ENCODE measurements at places on chromosomes 7 and 10. TPM values are rescaled to one million over a fixed set of nuclear protein-coding genes. Genes with fewer than 3 reads are reported as not detected.

GRCh38 chr10:9547936-9548904, 1469.5 kb upstream of the CELF2 start:
- DNase-seq, result no peak

- no peak for DNase-seq
These were observed 567 bp upstream of the EPO start for GRCh38 chr7:100719523-100720278.

- no peak for DNase-seq
These were observed 24.0 kb upstream of the TM9SF3 start for GRCh38 chr10:96610817-96611216.

GRCh38 chr10:32055478-32056135, 618 bp downstream of the KIF5B start:
- peak; percentile 79 for DNase-seq

- DNase-seq, result peak; percentile 47
These were observed 165.9 kb downstream of the DNAJB6 start for GRCh38 chr7:157502701-157503111.

- no peak for DNase-seq
These were observed 41.3 kb upstream of the FAM180A start for GRCh38 chr7:135789956-135790355.

- DNase-seq, result no peak
These were observed 27.6 kb upstream of the SFMBT2 start for GRCh38 chr10:7438196-7438986.

DNA sequence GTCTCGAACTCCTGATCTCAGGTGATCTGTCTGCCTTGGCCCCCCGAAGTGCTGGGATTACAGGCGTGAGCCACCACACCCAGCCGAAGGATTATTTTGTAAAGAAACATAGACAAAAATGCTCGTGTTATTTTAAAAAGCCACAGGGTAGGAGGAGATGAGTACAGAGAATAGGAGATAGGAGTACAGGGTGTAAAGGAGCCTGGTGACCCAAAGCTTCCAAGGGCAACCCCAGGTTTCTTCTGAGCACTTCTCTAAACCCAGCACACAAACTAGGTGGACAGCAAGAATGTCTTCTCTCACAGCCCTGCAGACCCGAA, 54.7 kb downstream of the ZNF467 start:
- no peak for DNase-seq

GRCh38 chr10:3002304-3002703, 65.0 kb upstream of the PFKP start:
- DNase-seq, result no peak

- DNase-seq, result no peak
These were observed 29.1 kb downstream of the GALNT11 start for GRCh38 chr7:152054367-152055230.

DNA sequence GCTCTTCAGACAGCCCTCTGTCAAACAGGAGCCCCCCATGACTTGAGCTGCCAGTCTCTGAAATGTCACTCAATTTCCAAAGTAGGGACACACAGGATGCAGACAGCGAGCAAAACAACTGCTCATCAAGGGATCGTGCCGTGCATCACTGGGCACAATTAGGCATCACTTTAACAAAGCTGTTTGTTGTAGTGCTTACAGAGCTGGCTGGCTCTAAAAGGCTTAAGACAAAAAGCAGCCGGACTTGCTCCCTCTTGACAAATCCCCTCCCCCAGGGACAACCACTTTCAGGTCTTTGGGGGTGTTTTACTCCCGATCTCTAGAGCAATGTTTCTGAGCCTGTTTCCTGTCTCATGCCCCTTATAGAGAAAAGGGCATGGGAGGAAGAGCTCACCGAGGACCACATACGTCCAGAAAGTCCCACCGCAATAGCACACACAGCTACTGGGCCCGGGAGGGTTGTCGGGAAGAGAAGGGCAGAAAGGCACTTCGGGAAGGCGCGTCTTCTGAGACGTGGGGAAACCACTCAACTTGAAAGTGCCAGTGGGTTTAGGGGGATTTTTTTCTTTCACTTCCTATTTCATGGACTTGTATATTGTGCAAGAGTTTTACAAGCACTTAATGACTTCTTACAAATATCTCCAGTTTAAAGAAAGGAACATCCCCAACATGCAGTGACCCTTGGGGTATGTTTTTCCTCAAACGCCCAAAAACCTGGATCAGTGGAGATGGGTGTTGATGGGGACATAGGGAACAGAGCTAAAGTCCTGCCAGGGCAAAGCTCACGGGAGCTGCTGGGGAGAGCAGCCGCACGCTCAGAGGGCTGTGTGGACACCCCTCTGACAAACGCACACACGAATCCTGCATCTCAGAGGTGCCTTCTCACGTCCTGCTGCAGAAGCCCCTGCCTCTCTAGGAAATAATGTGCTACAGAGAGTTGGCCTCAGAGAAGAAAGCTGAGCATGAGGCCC, 27.1 kb downstream of the LRRC20 start:
- peak; percentile 35 for DNase-seq

- DNase-seq, result no peak
These were observed 4.8 kb downstream of the LAMB1 start for GRCh38 chr7:107998150-107998549.

GRCh38 chr10:21078410-21079329, 181.6 kb upstream of the NEBL start:
- no peak for DNase-seq

DNA sequence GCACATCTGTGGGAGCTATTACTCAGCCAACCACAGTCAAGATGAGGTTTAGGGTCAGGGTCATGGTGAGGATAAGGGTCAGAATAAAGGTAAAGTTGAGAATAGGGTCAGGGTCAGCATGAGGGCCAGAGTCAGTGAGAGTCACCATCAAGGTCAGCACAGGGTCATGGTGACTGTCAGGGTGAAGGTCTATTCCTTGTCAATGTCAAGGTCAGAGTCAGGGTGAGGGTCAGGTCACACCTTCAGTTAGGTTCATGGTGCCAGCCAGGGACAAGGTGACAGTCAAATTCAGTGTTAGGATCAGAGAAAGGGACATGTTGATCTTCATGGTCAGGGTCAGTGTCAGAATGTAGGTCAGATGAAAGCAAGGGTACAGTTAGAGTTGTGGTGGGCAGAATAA, 14.1 kb downstream of the MRPS24 start:
- DNase-seq, result no peak

DNA sequence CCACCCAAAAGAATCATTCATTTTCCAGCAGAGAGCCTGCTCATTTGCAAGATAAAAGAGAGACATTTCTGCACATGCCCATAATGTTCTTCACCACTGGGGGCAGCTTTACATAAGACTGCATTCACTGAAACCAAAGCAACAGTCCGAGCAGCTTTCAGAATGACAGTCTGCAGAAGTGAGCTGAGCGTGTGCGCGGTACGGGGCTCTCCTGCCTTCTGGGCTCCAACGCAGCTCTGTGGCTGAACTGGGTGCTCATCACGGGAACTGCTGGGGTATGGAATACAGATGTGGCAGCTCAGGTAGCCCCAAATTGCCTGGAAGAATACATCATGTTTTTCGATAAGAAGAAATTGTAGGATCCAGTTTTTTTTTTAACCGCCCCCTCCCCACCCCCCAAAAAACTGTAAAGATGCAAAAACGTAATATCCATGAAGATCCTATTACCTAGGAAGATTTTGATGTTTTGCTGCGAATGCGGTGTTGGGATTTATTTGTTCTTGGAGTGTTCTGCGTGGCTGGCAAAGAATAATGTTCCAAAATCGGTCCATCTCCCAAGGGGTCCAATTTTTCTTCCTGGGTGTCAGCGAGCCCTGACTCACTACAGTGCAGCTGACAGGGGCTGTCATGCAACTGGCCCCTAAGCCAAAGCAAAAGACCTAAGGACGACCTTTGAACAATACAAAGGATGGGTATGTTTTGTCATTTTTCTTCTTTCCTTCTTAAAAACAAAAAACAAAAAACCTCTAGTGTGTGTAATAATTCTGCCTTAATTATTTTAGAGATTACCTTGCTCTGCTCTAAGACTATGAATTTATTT, at the start of gene LRRTM3:
LRRTM3 (plus strand) TSS at position 141 of the 820 bp plus-strand sequence.
- DNase-seq, result no peak

DNA sequence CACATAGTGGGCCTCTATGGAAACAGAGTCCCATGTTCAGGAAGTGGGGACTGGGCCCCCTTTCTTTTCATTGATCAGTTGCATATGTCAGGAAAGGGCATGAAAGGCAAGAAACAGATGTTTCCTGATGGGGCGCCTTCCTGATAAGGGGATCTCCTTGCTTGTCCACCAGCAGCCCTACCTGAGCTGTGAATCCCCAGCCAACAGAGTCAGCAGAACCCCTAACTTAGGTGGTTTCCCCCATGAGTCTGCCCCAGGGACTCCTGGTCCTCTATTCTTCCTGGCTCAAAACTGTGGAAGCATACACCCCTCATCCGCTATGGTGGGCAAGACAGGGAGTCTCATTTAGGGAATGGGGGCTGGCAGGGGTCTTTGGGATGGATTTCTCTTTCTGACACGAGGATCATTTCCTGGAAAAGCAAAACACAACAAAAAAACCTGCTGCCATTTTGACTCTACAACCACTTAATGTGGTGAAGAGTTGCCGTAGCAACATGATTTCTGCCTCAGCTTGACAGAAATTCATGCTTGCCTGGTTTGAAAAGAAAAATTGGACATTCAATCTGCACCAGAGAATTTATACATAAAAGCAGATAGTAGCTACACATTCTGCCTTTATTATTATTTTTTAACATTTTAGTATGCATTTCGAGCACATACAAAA, 119.8 kb downstream of the SPAG6 start:
- no peak for DNase-seq

DNA sequence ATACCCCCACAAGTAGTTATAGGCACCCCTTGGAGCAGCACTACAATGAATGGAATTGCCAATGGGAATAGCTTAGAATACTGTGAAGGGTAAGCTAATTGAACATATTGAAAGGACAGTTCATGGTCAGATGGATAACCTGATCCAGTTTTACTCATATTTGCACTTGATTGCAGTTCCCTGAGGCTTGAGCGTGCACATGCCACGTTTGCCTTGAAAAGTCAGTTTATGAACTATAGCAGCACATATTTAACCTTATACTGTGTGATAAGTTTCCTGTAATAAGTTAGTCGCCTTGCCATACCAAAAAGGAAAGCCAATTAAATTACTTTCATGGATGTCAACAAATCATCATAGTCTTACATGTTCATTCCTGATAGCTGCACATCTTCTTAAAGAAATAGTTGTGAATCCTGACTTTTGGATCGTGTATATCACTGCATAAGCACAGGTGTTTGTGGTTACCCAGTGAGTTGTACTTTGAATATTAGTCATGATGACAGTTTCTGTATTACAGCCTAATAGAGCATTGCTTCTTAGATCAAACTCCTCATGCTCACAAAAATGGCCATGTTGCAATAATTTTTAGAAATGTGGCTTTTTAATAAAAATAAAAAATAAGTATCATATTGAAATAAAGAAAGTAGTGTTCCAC, 21.6 kb downstream of the DNTT start:
- no peak for DNase-seq

DNA sequence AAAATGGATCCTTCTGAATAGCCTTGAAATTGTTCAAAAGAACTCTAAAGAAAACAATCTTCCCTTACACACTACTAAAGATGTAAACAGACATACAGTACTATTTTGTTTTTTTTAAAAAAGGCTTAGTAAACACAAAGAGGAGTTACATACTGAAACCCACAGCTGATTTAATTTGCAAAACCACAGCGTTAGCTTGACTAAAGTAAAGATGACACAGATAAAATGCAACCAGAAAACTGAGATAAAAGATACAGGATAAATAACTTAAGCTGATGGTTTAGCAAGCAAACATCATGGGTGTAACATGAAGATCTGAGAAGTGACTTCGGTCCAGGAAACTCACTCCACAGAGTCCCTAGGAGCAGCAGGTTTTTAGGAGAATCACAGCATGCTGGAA, 21.8 kb downstream of the PRKCQ start:
- DNase-seq, result no peak

DNA sequence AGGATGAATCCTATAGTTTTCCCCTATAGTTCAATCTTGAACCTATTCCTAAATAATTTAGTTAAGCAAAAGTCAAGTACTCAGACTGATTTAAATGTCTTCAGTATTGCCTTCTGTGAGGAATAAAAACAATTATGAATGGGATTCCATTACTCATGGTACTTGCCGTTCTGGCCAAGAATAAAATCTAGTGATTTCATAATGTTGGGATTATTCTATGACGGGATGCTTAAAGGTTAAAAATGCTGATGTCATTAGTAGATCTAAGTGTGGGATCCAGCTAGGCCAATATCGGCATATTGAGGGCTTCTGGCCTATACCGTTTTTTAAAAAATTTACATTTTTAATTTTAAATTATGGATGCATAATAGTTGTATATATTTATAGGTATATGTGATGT, 5.3 kb downstream of the BPGM start:
- no peak for DNase-seq

DNA sequence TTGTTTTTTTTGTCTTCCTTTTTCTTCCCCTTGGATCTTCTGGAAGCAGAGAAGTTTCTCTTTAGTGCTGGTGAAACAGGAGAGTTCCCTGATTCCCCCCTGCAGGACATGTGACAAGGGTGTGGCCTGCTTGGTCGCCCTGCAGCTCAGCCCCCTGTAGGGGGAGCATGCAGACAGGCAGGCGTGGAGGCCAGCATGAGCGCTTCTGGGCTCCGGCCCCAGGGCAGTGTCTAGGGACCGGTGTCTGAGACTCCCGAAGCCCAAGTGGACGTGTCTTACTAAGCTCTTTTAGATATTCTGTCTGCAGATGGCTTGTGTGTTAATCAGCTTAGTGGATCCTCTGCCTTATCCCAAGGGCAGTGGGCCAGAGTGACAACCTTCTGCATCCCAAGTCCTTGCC, 26.1 kb downstream of the PRSS58 start:
- DNase-seq, result no peak

DNA sequence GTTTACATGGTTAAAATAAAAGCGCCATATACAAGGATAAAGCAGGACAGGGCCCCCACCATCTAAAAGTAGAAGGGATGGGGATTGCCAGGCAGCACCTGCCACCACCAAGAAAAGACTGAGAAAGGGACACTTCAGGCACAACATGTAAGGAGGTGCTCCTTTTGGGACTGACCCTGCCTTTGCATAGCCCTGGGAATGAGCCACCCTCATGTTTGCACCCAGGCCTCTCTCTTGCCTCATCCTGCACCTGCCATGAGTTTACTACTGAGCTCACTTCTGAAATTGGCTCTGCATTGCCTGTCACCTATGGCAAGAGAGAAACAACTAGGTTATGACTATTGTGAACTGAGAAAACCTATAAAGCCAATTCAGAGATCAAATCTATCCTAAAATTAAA, 489.7 kb downstream of the KCNMA1 start:
- no peak for DNase-seq

GRCh38 chr7:90775383-90775965, 179.4 kb downstream of the CDK14 start:
- DNase-seq, result no peak

- no peak for DNase-seq
These were observed 7.7 kb upstream of the TRA2A start for GRCh38 chr7:23539494-23539907.

Gene ING3
- total RNA-seq, result 23.3 TPM

Gene OR6V1
- total RNA-seq, result not detected

Gene BCAP29
- total RNA-seq, result 14.0 TPM

Gene AKR1C8
- total RNA-seq, result not detected

Gene PBLD
- 162 TPM for total RNA-seq

Gene ABCA13
- total RNA-seq, result 2.5 TPM

Gene VWDE
- total RNA-seq, result 14.9 TPM

Gene SGPL1
- total RNA-seq, result 73.8 TPM

Gene CISD1
- 19.0 TPM for total RNA-seq

Gene PNLIP
- total RNA-seq, result not detected

Gene NRP1
- total RNA-seq, result 17.7 TPM

Gene KDM7A
- total RNA-seq, result 38.0 TPM

Gene ZNF736
- 10.6 TPM for total RNA-seq

Gene PHKG1
- 4.3 TPM for total RNA-seq

Gene PON2
- 116 TPM for total RNA-seq

Gene FAM25G
- not detected for total RNA-seq

Gene FAM237B
- not detected for total RNA-seq

All from Peyer's patch (tissue), 4 donors.